ENCODE measurements at places on chromosomes 3 and 15.
A peak's percentile ranks its signal among the peaks of the same experiment; 100 is the strongest.

DNA sequence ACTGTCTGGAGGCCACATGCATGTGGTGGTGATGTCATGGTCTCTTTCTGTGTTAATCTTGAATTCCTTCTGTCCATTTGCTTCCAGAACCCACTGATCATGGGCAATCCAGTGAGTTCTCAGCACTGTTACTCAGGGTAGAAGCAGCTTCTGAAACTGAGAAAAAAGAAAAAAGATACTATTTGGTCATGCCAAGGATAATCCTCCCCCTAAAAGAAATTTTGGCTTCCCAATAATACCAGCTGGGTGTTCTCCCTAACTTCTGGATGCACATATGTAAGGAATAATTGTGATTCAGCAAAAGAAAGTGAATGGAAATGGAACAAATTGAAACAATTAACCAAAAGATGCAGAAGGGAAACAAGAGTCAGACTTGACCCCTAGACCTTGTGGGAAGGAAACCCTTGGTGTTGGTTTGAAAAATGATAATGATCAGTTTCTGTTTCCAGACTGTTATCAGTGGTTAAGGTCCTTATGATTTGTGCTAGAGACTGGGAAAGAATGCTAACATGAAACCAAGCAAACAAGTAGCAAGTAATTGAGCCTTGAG, 92.3 kb downstream of the RBMS3 start:
- peak; percentile 19 for DNase-seq

DNA sequence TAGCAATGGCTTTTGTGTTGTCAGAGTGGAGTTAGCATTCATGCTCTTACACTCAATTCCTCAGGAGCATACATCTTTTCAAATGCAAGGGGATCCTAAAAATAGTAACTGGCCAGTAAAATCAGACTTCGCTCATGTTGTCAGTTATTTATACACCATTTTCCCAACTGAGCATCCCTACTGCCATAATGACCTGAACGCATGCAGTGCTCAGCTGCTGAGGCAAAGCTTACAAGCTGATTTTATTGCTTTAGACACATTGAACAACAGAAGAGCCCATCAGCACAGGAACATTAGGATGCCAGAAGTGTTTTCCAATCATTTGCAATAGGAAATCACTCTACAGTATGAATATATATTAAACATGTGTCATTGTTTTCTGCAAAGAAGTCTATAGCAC, 689.7 kb upstream of the BCHE start:
- DNase-seq, result no peak

- no peak for DNase-seq
Measured at GRCh38 chr15:80985981-80986380, 3.6 kb downstream of the MESD start.

GRCh38 chr3:183822631-183823030, 2.7 kb downstream of the MAP6D1 start:
- no peak for DNase-seq

- no peak for DNase-seq
Measured at GRCh38 chr3:188446766-188447165, 292.8 kb downstream of the LPP start.

DNA sequence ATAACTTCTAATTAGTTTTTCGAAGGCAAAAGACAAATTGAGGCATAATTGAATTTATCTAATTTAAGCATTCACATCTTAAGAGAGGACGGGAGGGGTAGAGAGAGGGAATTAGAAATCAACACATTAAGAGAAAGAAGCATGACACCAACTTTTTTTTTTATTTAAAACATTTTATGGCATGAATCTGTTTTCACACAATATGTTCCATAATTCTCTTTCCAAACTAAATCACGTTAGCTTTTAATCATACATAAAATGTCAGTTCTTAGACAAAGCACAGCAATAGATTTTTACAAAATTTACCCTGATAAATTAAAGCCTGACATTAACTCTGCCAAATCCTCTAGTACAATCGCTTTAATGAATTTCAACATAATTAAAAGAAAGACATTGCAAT, 600.8 kb upstream of the ROBO1 start:
- no peak for DNase-seq

GRCh38 chr3:160409812-160410610, 10.6 kb downstream of the SMC4 start:
- no peak for DNase-seq

DNA sequence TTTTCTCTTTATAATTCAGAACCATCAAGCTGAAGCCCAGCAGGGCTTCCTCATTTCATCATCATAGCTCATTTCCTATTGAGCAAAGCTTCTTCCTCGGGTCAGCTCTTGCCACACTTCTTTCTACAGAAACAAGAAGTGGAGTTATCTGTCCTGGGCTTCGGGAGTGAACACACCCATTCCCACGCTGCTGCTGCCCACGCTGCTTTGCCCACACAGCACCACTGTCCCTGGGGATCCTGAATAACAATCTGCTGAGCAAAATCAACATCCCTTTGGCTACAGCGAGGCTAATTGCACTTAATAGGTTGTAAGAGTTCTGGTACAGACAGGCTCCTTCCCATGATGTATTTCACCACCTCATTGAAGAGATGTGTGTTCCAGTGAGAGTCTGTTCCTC, 23.7 kb downstream of the CEP19 start:
- peak; percentile 54 for DNase-seq

DNA sequence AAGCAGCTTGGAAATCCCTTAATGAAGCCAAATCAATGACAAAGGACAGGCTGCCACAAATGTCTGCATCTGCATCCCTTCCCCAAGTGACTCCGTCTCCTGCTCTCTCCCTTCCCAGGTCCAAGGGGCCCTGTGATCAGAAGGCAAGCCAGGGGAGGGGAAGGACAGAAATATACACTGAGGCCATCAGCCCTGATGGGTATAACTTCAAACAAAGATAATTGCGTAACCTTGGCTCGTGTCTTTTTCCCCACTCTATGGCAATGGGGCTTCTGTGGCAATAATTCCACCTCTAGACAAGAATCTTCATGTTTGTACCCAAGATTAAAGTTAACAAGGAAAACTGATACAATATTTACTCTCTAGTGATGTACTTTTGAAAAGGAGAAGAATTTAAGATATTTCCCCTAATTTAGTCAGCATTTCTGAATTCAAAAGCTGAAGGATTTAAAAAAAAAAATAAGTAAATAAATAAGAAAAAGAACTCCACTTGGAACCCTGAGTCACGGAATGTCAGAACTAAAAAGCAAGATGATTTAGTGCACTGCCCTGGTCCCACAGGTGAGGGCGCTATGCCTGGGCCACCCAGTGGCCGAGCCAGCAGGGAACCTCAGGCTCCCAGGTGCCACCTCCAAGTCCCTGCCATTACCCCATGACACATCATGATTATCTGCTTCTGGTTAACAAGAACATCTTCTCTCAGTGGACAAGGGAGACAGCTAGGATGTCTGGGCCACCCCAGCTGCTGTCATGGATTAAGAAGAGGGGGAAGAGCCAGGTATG, 154.5 kb downstream of the STT3B start:
- DNase-seq, result no peak

- no peak for DNase-seq
Measured at GRCh38 chr3:172268425-172268824, 179.8 kb downstream of the GHSR start.

DNA sequence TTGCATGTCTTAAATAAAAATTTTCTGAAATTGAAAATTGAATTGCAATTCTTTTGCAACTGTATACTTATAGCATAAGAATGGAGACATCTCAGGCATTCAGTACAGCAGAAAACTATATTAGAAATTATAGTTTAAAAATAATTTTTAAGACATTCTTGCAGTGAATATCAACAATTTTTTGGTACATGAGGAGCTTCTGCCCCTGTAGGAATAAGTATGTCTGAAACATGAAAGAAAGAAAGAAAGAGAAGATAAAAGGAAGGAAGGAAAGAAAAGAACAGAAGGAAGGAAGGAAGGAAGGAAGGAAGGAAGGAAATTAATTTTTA, 165.0 kb downstream of the GMNC start:
- DNase-seq, result no peak

DNA sequence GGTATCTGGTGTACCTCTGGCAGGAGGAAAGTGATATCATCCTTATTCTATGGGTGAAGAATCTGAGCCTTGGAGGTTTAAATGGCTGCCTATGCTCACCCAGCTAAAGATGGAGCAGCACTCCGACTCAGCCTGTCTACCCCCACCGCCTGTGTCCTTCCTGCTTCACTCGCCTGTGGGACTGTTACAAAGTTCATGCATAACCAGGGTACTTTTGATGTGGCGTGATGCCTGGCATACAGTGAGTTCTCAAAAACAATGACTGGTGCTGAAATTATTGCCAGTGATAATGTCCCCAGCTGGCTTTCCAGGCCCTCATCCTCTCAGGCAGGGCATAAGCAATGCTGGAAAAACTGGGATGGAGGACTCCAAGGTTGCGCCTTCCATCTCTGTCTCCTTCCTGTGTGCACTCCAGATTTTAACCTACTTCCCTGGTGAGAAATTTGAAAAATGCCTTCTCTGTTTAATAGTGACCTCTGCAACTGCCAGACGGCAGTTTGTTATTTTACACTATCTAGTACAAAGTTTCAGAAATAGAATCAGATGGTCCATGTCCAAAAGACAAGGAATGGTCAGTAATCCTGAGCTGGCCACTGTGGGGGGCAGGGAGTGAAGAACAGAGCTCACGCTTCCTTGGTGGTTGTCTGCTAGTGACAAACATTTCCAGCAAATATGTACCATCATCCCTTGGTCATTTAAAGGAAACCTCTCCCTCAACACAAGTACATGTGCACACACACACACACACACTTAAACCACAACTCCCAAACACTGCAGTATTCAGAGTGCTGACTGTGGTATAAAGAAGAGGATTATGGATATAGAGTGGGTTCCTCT, 86.5 kb upstream of the NMNAT3 start:
- no peak for DNase-seq
